HCT116 (cell line): ENCODE measurements at places on chromosomes 2 and 18.

DNA sequence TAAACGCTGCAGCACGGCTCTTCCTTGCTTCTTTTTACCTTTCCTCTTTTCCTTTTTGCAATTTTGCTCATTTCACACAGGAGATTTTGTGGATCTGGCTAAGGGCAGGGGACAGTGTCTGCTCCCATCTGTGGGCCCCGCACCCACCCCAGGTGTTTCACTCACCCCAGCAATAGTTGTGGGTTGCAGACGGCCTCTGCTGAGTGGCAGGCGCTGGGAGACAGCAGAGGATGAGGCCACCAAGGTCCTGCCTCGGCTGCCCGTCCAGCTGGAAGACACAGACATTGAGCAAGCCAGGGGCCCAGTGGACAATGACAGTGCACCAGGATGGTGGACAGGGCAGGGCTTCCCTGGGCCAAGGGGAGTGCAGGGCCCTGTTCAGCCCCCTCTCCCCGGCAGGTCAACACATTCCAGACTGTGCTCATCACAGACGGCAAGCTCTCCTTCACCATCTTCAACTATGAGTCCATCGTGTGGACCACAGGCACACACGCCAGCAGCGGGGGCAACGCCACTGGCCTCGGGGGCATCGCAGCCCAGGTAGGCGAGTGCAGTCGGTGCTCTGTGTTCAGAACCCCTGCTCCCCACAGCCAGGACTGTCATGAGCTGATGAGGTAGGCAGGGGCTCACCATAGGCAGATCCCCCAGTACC lies 35.0 kb downstream of the SNED1 start:
- H3K36me3 ChIP-seq, result no peaks in the 10 kb centered on the region
- no peak overlapping the region for H3K27ac ChIP-seq
- H3K27me3 ChIP-seq, result no peaks in the 10 kb centered on the region
- no peak for DNase-seq
- H3K4me3 ChIP-seq, result no peak overlapping the region

DNA sequence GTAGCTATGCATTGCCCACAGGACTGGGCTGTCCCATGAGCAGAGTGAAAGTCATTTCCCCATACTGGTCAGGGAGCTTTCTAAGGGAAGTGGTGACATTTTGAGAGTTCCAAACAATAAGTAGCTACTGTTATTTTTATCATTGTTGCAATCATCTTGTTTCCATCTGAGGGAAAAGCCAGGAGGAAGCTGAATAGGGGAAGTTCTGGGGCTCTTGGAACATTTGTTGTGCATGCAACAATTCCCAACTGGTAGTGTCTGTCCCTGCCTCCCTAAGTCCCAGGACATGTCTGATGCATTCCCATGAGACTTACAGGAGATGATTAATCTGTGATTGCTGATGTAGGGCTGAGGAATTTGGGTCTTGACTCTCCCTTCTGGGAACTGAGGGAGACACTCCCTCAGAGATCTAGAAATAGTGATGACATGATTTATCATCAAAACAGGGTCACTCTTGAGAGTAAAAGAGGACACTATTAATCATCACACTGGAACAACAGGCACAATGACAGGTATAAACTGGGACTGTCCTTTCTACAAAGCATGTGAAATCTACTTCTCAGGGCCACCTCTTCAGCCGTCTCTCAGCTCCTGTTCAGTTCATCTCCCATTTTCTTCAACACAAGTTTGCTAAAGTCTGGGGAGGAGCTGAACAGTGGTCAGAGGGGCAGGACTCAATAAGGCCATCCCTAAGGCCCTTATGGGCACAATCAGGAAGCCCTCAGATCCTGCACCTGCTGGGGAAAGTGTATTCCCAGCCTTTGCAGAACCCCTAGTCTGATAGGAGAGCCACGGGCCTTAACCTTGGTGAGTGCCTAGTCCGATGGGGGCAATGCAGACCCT lies 28.0 kb upstream of the MARCO start:
- H3K27me3 ChIP-seq, result no peaks in the 10 kb centered on the region
- H3K4me1 ChIP-seq, result no peaks in the 10 kb centered on the region
- peak; percentile 27 for DNase-seq
- H3K27ac ChIP-seq, result no peak overlapping the region
- no peak overlapping the region for H3K4me3 ChIP-seq

DNA sequence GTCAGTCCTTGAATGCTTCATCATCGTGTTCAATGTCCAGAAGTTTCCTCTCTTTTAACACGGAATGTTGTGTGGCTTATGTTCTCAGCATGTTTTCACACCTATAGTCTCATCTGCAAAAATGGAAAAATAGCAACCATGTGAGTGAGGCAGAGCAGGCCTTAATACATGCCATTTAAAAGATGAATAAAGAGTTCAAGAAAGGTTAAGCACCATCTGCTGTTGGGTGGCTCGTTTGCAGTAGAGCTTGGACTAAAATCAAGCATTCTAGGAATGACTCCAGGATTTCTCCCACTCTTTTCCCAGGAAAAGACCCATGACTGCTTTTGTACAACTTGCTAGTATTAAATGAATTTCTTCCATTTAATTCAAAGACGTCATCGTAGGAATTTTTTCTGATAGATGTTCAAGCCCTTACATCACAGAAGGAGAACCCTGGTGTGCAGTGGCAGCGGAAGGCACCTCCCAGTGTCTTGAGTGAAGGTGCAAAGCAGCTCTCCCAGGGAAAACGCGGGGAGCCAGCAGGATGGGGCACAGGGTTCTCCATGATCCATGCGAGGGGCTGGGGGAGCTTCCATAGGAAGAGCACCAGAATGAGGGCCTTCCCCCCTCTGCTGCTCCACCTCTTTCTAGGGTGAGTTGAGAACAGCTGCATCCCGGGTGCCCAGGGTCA lies 9.6 kb downstream of the DCDC2C start:
- H3K4me3 ChIP-seq, result no peak overlapping the region
- no peaks in the 10 kb centered on the region for H3K4me1 ChIP-seq
- H3K27me3 ChIP-seq, result peaks cover 23% of the 10 kb centered on the region
- no peak overlapping the region for H3K27ac ChIP-seq
- no peaks in the 10 kb centered on the region for H3K36me3 ChIP-seq

DNA sequence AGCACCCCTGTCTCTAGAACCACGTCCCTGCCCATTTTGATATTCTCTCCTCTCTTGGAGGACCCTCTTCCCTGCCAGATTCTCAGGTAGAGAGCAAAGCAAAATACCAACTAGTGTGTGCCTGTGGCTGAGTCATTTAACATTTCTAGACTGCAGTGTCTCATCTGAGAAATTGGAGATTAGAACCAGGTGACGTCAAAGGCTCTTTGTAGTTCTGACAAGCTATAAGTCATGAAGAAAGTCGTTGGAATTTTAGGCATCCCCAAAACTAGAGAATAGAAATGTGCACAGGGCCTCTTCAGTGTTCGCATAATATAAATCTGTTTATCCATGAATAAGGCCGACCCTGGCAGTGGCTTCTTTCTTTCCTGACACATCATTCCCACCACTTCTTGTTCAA lies 74.4 kb upstream of the TANC1 start:
- H3K27me3 ChIP-seq, result no peaks in the 10 kb centered on the region
- no peak for DNase-seq
- H3K27ac ChIP-seq, result no peak overlapping the region

GRCh38 chr2:73408198-73408597 lies 22.6 kb downstream of the ALMS1 start:
- DNase-seq, result no peak
- H3K4me3 ChIP-seq, result no peak overlapping the region
- no peaks in the 10 kb centered on the region for H3K36me3 ChIP-seq
- no peak overlapping the region for H3K27ac ChIP-seq
- no peaks in the 10 kb centered on the region for H3K4me1 ChIP-seq
- no peaks in the 10 kb centered on the region for H3K27me3 ChIP-seq

DNA sequence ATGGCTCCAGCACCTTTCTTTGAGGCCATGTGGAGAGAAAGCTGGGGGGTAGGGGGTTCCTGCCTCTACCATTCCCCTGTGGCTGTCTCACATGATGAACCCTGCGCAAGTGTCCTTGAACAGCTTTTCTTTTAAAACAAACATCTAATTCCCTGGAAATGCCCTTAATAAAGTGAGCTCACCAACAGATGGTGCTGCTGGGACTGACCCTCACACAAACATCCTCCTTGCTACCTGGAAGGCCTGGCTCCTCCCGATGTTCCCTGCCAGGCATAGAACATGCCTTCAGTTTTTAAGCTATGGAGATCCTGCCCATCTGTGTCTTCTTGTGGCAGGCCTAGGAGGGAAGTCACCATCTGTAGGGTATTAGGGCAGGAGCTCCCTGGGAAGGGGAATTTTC lies 60.7 kb upstream of the GATA6 start:
- DNase-seq, result peak; percentile 7
- H3K27ac ChIP-seq, result no peak overlapping the region
- H3K4me1 ChIP-seq, result peaks cover 5% of the 10 kb centered on the region; the same call in 1 of the 2 replicates
- H3K36me3 ChIP-seq, result no peaks in the 10 kb centered on the region

DNA sequence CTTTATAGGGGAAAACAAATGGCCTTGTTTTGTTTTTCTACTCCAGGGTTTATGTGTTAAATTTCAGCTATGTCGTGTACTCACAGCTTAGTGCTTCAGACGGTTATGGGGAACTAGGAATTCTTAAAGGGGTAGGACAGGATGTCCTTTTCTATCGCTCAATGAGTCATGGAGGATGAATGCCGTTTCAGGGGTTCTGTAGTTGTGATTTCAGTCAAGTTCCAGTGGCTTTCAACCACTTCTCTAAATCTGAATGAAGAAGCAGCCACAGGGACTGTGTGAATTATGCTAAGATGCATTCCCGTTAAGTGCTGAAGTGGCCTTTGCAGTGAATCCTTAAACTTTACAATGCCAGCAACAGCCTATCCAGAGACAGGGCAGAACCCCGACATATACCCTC lies 1231.7 kb upstream of the ZEB2 start:
- DNase-seq, result no peak
- no peaks in the 10 kb centered on the region for H3K36me3 ChIP-seq
- H3K27ac ChIP-seq, result no peak overlapping the region
- H3K27me3 ChIP-seq, result no peaks in the 10 kb centered on the region
- peaks cover 5% of the 10 kb centered on the region for H3K4me1 ChIP-seq

- no peaks in the 10 kb centered on the region for H3K4me1 ChIP-seq
- no peaks in the 10 kb centered on the region for H3K36me3 ChIP-seq
- no peak for DNase-seq
Observed at GRCh38 chr2:239671471-239671870, 270.7 kb upstream of the HDAC4 start.

- no peak overlapping the region for H3K4me3 ChIP-seq
- no peak overlapping the region for H3K27ac ChIP-seq
- DNase-seq, result no peak
- no peaks in the 10 kb centered on the region for H3K27me3 ChIP-seq
- peaks cover 6% of the 10 kb centered on the region for H3K36me3 ChIP-seq
Observed at GRCh38 chr2:32633040-32633439, 5.2 kb downstream of the TTC27 start.

DNA sequence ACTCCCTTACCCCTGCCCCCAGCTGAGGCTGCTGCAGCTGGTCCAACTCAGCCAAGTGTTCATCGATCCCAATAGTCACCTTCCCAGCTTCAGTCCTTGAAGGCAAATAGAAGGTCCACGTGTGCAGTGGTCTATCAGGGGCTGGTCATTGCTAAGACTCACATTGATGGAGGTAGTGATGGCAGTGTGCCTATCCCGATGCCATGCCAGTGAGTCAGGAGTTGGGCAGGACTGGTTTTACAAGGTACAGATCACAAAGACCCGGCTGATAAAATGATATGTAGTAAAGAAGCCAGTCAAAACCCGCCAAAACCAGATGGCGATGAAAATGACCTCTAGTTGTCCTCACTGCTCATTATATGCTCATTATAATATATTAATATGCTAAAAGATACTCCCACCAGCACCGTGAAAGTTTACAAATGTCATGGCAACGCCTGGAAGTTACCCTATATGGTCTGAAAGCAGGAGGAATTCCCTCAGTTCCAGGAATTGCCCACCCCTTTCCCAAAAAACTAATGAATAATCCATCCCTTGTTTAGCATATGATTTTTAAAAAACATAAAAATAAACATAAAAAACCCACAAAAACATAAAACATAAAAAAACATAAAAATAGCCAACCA lies 2.9 kb upstream of the C2orf80 start:
- no peak overlapping the region for H3K4me3 ChIP-seq
- no peak for DNase-seq
- no peaks in the 10 kb centered on the region for H3K36me3 ChIP-seq
- peaks cover 11% of the 10 kb centered on the region for H3K4me1 ChIP-seq
- no peaks in the 10 kb centered on the region for H3K27me3 ChIP-seq

DNA sequence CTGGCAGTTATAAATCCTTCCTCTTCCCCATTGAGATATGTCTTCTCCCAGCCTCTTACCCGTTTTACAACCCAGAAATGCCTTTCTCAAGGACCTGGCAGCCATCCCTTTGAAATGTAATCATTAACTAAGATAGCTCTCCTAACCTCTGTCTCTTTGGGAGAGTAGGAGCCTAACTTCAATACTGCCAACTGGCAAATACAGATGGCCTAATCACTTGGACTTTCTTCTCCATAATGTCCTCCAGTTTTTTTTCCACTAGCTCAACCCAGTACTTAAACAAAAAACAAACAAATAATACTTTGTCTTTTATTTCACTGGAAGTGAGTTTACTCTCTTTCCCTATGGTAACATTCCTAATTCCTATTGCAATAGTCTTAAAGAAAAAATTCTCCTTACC lies 1391.1 kb downstream of the SUCLG1 start:
- DNase-seq, result no peak
- H3K4me1 ChIP-seq, result no peaks in the 10 kb centered on the region
- no peak overlapping the region for H3K4me3 ChIP-seq
- no peaks in the 10 kb centered on the region for H3K36me3 ChIP-seq

DNA sequence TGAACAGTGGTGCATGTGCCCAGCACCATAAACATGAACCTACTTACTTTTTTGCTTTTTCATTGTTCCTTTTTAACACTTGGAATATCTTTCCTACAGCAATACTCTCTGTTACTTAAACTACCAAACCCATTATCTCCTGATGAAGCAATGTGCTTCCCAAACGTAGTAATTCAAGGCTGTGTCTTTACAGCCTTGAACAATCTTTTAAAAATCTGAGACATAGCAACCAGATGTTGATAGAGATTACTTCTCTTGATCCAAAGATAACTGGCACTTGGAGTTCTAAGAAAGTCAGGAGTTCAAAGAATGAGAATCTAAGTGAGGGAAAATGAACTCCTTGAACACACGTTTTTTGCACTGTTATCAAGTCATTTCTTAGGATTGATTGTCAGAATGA lies 40.4 kb downstream of the ATP8B1 start:
- no peak for DNase-seq
- no peaks in the 10 kb centered on the region for H3K4me1 ChIP-seq
- no peak overlapping the region for H3K27ac ChIP-seq
- no peak overlapping the region for H3K4me3 ChIP-seq
- H3K36me3 ChIP-seq, result no peaks in the 10 kb centered on the region

- no peak overlapping the region for H3K4me3 ChIP-seq
- peaks cover 2% of the 10 kb centered on the region; the same call in 1 of the 2 replicates for H3K36me3 ChIP-seq
- H3K27me3 ChIP-seq, result no peaks in the 10 kb centered on the region
Observed at GRCh38 chr2:42566837-42567321, 1.6 kb upstream of the MTA3 start.

- no peaks in the 10 kb centered on the region for H3K27me3 ChIP-seq
- no peak overlapping the region for H3K4me3 ChIP-seq
- no peak for DNase-seq
- H3K36me3 ChIP-seq, result no peaks in the 10 kb centered on the region
- no peak overlapping the region for H3K27ac ChIP-seq
- H3K4me1 ChIP-seq, result no peaks in the 10 kb centered on the region
Observed at GRCh38 chr18:50410008-50410407, 35.2 kb downstream of the SKA1 start.

GRCh38 chr2:176554101-176555048 lies 285.1 kb downstream of the MTX2 start:
- H3K36me3 ChIP-seq, result no peaks in the 10 kb centered on the region
- no peaks in the 10 kb centered on the region for H3K4me1 ChIP-seq
- H3K4me3 ChIP-seq, result peak overlapping the region; percentile 39
- DNase-seq, result peak; percentile 43
- no peak overlapping the region; the same call in 1 of the 2 replicates for H3K27ac ChIP-seq
